ENCODE measurements at places on chromosomes 7 and 10. TPM values are rescaled to one million over a fixed set of nuclear protein-coding genes. Genes with fewer than 3 reads are reported as not detected.

DNA sequence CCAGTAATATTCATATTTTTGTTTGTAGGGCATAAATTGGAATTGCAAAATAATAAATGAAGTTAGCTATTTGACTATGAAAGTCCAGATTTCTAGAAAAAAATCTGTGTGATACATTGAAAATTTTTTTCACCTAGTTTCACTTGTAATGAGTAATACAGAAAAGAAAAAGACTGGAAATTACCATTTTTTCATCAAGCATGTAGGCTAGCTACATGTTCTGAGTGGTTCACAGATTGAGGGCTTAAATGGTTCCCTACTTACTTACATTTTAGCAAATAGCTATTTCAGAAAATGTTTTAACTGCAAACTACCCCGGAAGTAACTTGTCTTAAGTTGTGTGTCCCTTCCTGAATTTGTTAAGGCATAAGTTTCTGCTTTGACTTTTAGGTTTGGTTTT lies 396.0 kb downstream of the PHF14 start:
- no peak for DNase-seq
- H3K4me3 ChIP-seq = no peak overlapping the region
- no peak overlapping the region for H3K27ac ChIP-seq
- no peaks in the 10 kb centered on the region for H3K27me3 ChIP-seq
- no peaks in the 10 kb centered on the region for H3K4me1 ChIP-seq

Gene SPDYE2B
- not detected for total RNA-seq

GRCh38 chr7:18913106-18913505 lies 204.3 kb downstream of the TWIST1 start:
- H3K36me3 ChIP-seq = no peaks in the 10 kb centered on the region
- no peaks in the 10 kb centered on the region for H3K27me3 ChIP-seq
- no peaks in the 10 kb centered on the region for H3K4me1 ChIP-seq
- DNase-seq = no peak

DNA sequence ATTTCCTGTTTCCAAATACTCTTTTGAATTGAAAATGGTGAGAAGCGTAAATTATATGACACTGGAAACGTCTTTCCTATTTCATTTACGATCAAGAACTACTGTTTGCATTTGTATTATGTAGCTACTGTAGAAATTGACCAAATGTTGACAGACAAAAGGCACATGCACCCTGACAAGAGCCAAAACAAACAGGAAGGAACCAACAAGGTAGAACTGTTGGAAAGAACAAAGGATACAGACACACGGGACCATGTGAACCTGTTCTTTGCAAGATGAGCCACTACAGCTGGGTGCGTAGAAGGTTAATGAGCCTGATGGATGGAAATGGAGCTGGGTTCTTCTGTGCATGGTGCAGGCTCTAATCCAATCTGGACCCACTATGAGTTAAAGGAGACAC lies 48.4 kb upstream of the FZD8 start:
- H3K27ac ChIP-seq = no peak overlapping the region
- H3K4me3 ChIP-seq = no peak overlapping the region
- no peaks in the 10 kb centered on the region for H3K27me3 ChIP-seq
- no peaks in the 10 kb centered on the region for H3K36me3 ChIP-seq

Gene AMZ1
- total RNA-seq = not detected

DNA sequence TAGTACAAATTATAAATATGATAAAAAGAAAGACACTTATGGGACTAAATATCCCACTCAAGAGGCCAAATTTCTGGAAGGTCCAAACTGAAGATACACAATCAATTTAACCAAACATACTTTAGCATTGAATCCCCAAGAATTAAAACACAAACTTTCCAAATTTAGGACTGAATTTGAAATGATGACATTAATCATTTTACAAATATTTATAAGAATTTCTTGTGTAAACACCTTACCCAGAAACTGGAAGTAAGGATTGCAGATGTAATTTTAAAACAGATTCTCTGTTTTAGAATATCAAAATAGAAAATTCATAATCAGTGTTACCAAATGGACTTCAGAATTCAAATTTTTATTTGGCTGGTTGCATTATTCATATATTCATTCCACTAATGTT lies 588.2 kb upstream of the KCND2 start:
- no peak for DNase-seq
- no peaks in the 10 kb centered on the region for H3K27me3 ChIP-seq
- no peak overlapping the region for H3K27ac ChIP-seq
- no peaks in the 10 kb centered on the region for H3K36me3 ChIP-seq
- no peaks in the 10 kb centered on the region for H3K4me1 ChIP-seq
- H3K4me3 ChIP-seq = no peak overlapping the region

Gene BCAP29
- total RNA-seq = 96.2 TPM

DNA sequence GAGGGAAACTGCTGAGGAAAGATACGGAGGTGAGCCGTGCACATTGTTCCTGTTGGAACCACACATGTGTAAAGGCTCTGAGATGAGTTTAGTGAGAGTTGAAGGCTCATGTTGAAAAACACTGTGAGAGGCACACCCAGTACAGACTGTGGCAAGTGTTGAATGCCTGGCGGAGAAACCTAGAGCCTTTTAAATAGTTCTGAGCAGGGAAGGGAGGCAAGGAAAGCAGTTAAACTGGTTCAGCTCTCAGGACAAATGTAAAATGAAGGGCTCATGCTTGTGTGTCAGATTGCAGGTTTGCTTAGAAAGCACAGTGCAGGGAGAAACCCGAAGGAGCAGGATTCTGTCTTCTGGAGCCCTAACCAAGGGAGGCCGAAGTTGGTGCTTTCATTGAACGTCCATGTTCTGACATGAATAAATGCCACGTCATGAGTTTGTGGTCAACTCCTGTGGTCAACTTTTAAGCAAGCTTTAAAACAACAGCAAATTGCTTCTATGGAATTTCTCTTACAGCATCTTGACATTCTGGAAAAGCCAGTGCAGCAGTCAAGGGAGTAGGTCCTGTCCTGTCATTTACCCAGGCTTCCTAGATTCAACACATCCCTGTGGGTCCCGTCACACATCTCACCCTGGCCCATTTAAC lies 650.9 kb upstream of the GALNT17 start:
- H3K4me1 ChIP-seq = peaks cover 12% of the 10 kb centered on the region
- no peaks in the 10 kb centered on the region for H3K36me3 ChIP-seq
- H3K27ac ChIP-seq = no peak overlapping the region
- no peak overlapping the region for H3K4me3 ChIP-seq
- no peaks in the 10 kb centered on the region for H3K27me3 ChIP-seq

DNA sequence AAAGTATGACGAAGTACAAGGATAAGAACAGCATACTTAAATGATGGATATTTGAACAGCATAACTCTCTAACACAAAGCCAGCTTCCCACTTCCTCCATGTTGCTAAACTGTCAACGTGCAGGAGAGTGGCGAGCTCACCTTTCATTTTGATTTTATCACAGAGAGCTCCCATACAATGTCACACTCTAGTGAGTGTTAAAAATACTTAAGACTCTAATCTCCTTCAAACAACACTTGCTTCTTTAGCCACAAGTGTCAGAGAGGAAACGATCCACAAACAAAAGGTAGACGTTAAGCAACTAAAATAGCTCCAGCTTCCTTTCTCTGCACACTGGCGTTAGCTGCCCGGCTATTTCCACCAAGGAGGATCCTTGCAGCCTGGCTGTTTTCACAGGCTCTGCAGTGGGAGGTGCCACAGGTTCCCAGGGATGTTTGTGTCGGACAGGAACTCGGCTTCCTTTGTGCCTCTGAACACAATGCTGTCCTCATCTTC lies 194.6 kb downstream of the COBL start:
- H3K4me1 ChIP-seq = peaks cover 23% of the 10 kb centered on the region
- no peak overlapping the region for H3K4me3 ChIP-seq
- H3K36me3 ChIP-seq = no peaks in the 10 kb centered on the region
- peak; percentile 79 for DNase-seq
- peak overlapping the region; percentile 78 for H3K27ac ChIP-seq

Gene EBLN1
- total RNA-seq = not detected

GRCh38 chr7:142332421-142332820 lies 74.6 kb upstream of the PRSS58 start:
- H3K27me3 ChIP-seq = peaks cover 14% of the 10 kb centered on the region
- no peak for DNase-seq
- no peak overlapping the region for H3K27ac ChIP-seq
- H3K36me3 ChIP-seq = no peaks in the 10 kb centered on the region
- no peak overlapping the region for H3K4me3 ChIP-seq

DNA sequence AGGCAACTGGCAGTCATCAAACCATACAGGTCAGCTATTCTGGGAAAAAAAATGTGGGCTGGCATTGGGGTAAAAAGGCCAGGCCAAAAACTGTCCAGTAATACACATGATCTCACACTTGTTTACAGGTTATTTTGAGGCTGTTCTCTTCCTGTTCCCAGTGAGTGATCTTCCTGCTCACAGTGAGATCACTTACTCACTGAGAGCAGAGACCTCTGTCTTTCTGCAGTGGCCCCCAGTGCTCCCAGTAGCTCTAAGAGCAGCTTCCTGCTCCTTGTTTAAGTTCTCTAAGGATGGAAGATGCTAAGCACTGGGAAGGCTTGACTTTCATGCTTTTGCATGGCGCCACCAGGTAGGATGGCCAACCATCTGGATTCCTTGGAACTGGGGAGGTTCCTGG lies 93.5 kb upstream of the KIAA1217 start:
- H3K27me3 ChIP-seq = no peaks in the 10 kb centered on the region
- H3K4me3 ChIP-seq = no peak overlapping the region
- H3K4me1 ChIP-seq = peaks cover 13% of the 10 kb centered on the region
- DNase-seq = no peak
- H3K27ac ChIP-seq = peak overlapping the region; percentile 67

Gene PDE1C
- total RNA-seq = 158 TPM

DNA sequence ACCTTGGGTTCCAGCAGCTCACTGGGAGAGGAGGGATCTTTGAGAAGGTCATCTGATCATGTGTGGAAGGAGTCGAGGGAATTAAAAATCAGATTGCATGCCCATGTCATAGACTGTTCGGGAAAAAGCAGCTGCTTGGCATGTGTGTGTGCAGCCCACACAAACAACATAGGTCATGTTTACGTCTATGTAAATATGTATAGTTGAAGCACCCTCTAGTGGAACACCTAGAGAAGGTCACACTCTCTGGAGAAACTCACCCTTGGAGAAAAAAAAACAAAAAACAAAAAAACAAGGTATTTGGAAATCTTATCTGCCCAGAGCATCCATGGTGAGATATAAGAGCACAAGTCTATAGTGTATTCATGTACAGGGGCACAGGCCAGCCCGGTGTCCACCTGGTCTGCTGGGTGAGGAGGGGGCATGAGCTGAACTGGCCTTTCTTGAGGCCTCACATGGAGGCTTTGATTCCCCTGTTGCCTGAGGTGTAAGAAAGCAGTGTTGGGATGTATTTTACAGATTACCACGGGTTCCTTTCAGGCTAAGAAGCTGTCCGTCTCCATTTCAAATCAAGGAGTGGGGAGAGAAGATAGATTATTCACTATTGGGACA lies 98.0 kb downstream of the NPY start:
- H3K27me3 ChIP-seq = no peaks in the 10 kb centered on the region
- no peaks in the 10 kb centered on the region for H3K36me3 ChIP-seq
- H3K4me3 ChIP-seq = no peak overlapping the region
- no peaks in the 10 kb centered on the region for H3K4me1 ChIP-seq
- no peak for DNase-seq

Gene DLX5
- total RNA-seq = not detected

- H3K4me1 ChIP-seq = no peaks in the 10 kb centered on the region
- no peak overlapping the region for H3K4me3 ChIP-seq
- no peaks in the 10 kb centered on the region for H3K27me3 ChIP-seq
- DNase-seq = no peak
- H3K27ac ChIP-seq = no peak overlapping the region
These were observed 116.0 kb upstream of the IMMP2L start for GRCh38 chr7:111678281-111678680.

DNA sequence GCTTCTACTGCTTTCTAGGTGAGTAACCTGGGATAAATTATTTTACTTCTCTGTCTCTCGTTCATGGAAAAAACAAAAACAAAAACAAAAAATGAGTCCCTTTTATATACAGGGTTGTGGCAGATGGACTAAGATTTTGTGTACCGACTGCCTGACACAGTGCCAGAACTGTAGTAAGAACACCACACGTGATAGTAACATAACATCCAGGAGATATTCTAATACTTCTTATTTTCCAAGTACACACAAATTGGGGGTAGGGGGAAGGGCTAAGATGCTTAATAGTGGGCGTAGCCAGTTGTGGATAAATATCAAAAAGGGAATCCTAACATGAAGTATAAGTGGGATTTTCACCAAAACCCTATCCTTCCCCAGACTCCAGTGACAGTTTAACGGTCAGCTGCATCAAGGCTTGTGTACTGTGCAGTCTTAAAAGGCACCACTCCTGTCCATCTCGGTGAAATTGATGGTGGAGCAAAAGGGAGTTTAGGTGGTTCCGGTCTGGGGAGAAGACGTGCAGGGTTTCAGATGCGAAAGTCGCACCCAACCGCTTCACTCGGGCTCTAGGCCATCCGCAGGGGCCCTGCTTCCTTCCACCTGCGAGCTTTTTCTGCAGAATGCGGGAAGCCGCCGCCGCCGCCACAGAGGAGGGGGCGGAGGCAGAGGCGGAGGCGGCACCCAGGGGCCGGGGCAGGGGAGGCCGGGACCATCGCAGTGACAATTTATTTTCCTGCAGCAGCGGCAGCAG lies at the start of gene STAMBPL1:
Gene STAMBPL1, plus strand, starts transcription at position 712 of the 748 bp plus-strand sequence. CDS start 21,464 bp downstream, outside the sequence.
- H3K27me3 ChIP-seq = no peaks in the 10 kb centered on the region
- peaks cover 14% of the 10 kb centered on the region for H3K4me1 ChIP-seq
- H3K4me3 ChIP-seq = peak within 1 kb of the TSS; percentile 71
- no peaks in the 10 kb centered on the region for H3K36me3 ChIP-seq

- H3K27ac ChIP-seq = no peak overlapping the region
- H3K27me3 ChIP-seq = no peaks in the 10 kb centered on the region
- no peaks in the 10 kb centered on the region for H3K36me3 ChIP-seq
- no peak overlapping the region for H3K4me3 ChIP-seq
These were observed 63.8 kb downstream of the COL26A1 start for GRCh38 chr7:101426303-101427011.

Gene SGMS1
- 26.1 TPM for total RNA-seq

DNA sequence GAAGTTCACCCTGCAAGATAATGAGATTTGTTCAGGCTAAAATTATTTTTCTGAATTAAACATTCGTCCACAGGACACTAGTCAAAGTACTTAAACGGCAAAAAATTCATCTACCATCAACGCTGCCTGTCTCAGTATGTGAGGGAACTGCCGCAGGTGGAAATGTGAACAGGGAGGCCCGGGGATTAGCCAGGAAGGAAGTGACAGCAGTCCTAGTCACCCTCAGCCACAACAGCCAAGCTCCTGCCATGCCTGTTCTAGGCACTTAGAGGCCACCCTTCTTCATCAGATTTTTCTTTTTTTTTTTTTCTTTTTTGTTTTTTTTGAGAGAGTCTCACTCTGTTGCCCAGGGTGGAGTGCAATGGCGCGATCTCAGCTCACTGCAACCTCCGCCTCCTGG lies 9.4 kb downstream of the NUDT5 start:
- no peaks in the 10 kb centered on the region for H3K4me1 ChIP-seq
- peaks cover 7% of the 10 kb centered on the region for H3K36me3 ChIP-seq
- no peak overlapping the region for H3K4me3 ChIP-seq

- H3K4me3 ChIP-seq = no peak overlapping the region
- H3K27ac ChIP-seq = no peak overlapping the region
- DNase-seq = no peak
- no peaks in the 10 kb centered on the region for H3K27me3 ChIP-seq
- H3K36me3 ChIP-seq = no peaks in the 10 kb centered on the region
These were observed 80.0 kb upstream of the PRKAR2B start for GRCh38 chr7:106964466-106964865.

All from heart left ventricle (tissue), 16 donors.